Mucosa of descending colon (tissue), 3 donors: ENCODE measurements at places on chromosomes 5 and 9. TPM values are rescaled to one million over a fixed set of nuclear protein-coding genes. Genes with fewer than 3 reads are reported as not detected.

The PCDHB9 gene
- 0.70 TPM for total RNA-seq

The LCN9 gene
- total RNA-seq, result not detected

The SIMC1 gene
- 26.0 TPM for total RNA-seq

The ABCA1 gene
- total RNA-seq, result 26.6 TPM

The CARD9 gene
- total RNA-seq, result 2.2 TPM

The TRPM3 gene
- 0.55 TPM for total RNA-seq

The SPOCK1 gene
- 55.5 TPM for total RNA-seq

The EQTN gene
- total RNA-seq, result 0.53 TPM

The ZNF367 gene
- total RNA-seq, result 5.1 TPM

The AJM1 gene
- 7.4 TPM for total RNA-seq

The LECT2 gene
- not detected for total RNA-seq

The KIF12 gene
- 12.3 TPM for total RNA-seq

The TNC gene
- total RNA-seq, result 6.5 TPM

The KIF24 gene
- total RNA-seq, result 1.8 TPM

The FREM1 gene
- 1.4 TPM for total RNA-seq

The TXNDC8 gene
- total RNA-seq, result not detected

The GLDC gene
- total RNA-seq, result 0.38 TPM

The FOXI1 gene
- not detected for total RNA-seq

The TPPP gene
- total RNA-seq, result 2.2 TPM

The GARIN3 gene
- not detected for total RNA-seq

The SHROOM1 gene
- 37.3 TPM for total RNA-seq

The NME5 gene
- total RNA-seq, result 1.6 TPM

The RASGRF2 gene
- total RNA-seq, result 8.0 TPM

The IFNA7 gene
- total RNA-seq, result not detected

The PDZD2 gene
- 2.1 TPM for total RNA-seq

The MLANA gene
- not detected for total RNA-seq

The ARHGEF28 gene
- total RNA-seq, result 11.6 TPM

The ARRDC3 gene
- total RNA-seq, result 39.6 TPM

The PFN3 gene
- total RNA-seq, result not detected

The NUTM2G gene
- not detected for total RNA-seq

The NR5A1 gene
- total RNA-seq, result not detected

The F2RL2 gene
- 0.17 TPM for total RNA-seq
